ENCODE measurements at places on chromosomes 5 and 9. TPM values are rescaled to one million over a fixed set of nuclear protein-coding genes. Genes with fewer than 3 reads are reported as not detected.

The FBP2 gene
- not detected for total RNA-seq

The SLC6A7 gene
- not detected for total RNA-seq

The GARIN3 gene
- total RNA-seq: not detected

The MYORG gene
- 2.2 TPM for total RNA-seq

The PTGS1 gene
- total RNA-seq: 257 TPM

The SLC2A6 gene
- total RNA-seq: 19.7 TPM

The NR2F1 gene
- total RNA-seq: 10.2 TPM

The FAXDC2 gene
- total RNA-seq: 4.3 TPM

The EFNA5 gene
- 1.1 TPM for total RNA-seq

The C9orf78 gene
- 33.7 TPM for total RNA-seq

The SLC4A9 gene
- total RNA-seq: 0.07 TPM

The TMOD1 gene
- total RNA-seq: 0.69 TPM

The ANKRD34B gene
- not detected for total RNA-seq

The TEK gene
- total RNA-seq: 15.5 TPM

The CDX1 gene
- 0.91 TPM for total RNA-seq

The GADD45G gene
- 0.36 TPM for total RNA-seq

The ISL1 gene
- total RNA-seq: 0.20 TPM
